Karpas-422 (cell line): ENCODE measurements at places on chromosomes 3 and 15. TPM values are rescaled to one million over a fixed set of nuclear protein-coding genes. Genes with fewer than 3 reads are reported as not detected.

Gene COMMD4
- total RNA-seq = 43.6 and 108 TPM in 2 replicates

Gene VPS13C
- 70.9 and 180 TPM in 2 replicates for total RNA-seq

Gene SNTN
- not detected in 2 replicates for total RNA-seq

Gene MOBP
- not detected in 2 replicates for total RNA-seq

Gene NANOGP8
- total RNA-seq = not detected in 2 replicates

Gene FYTTD1
- total RNA-seq = 145 and 204 TPM in 2 replicates

Gene LINGO1
- total RNA-seq = not detected in 2 replicates

Gene POC1A
- total RNA-seq = 12.7 and 18.6 TPM in 2 replicates

Gene GPR62
- not detected in 2 replicates for total RNA-seq

Gene LRTM1
- total RNA-seq = not detected in 2 replicates

Gene RAB43
- total RNA-seq = 0.72 TPM in 1 of 2 replicates, not detected in the other

Gene FSD2
- 0.67 TPM in 1 of 2 replicates, not detected in the other for total RNA-seq

Gene RUBCN
- total RNA-seq = 87.0 and 128 TPM in 2 replicates
